ENCODE measurements at places on chromosomes 11 and 22. TPM values are rescaled to one million over a fixed set of nuclear protein-coding genes. Genes with fewer than 3 reads are reported as not detected.

The RAB39A gene
- polyA plus RNA-seq = not detected

The MAJIN gene
- not detected for polyA plus RNA-seq

DNA sequence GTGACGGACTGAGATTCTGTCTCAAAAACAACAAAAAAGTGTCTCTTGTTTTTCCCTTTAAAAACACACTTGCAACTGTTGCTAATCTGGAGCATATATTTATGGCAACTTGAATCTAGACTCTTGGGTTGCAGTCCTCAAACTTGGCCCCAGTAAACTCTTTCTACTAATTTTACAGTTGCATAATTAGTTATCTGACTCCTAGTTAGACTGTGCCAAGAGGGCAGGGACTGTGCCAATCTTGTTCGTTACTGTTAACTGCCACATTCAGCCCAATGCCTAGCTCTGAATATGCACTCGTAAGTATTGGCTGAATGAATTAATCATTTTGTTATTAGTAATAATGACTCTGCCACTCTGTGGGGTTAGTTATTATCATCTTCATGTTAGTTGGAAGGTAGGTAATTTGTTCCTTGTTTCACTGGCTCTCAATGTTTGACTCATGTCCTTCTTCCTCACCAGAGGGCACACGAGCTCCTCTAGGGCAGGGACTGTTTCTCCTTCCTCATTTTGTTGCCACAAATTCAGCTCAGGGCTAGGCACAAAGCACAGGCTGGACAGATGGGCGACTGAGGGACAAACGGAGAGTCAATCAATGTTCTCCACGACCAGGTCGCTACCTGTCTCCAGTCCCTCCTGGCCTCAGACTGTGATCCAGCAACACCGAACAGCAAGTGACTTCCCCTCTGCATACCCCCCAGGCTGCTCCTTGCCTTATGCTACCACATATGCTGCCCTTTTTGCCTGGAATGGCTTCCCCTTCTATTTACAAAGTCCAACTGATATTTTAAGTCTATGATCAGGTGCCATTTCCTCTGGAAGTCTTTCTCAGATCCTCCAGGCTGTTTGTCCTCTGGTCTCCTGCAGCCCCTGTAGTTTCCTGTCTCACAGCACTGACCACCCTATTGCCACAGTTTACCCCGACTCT, 9.0 kb downstream of the CLPB start:
- DNase-seq = no peak

- DNase-seq = no peak
Observed at GRCh38 chr11:32244453-32244852, 153.6 kb downstream of the RCN1 start.

DNA sequence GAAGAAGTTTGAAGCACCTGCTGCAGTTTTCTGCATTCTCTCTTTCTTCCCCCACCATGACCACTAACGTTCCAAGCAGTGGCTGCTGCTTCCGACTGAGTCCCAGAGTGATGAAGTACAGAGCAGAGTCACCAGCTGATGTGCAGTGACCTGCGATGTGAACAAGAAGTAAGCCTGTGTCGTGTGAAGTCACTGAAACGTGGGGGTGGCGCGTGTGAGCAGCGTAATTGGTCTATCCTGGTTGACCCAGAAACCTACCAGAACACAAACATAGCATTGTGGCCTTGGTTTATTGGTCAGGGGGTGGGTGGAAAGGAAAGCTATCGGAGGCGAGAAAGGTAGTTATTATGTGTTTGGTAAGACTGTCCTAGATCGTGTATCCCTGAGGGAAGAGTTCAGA, 3.5 kb downstream of the KRTAP5-7 start:
- no peak for DNase-seq

DNA sequence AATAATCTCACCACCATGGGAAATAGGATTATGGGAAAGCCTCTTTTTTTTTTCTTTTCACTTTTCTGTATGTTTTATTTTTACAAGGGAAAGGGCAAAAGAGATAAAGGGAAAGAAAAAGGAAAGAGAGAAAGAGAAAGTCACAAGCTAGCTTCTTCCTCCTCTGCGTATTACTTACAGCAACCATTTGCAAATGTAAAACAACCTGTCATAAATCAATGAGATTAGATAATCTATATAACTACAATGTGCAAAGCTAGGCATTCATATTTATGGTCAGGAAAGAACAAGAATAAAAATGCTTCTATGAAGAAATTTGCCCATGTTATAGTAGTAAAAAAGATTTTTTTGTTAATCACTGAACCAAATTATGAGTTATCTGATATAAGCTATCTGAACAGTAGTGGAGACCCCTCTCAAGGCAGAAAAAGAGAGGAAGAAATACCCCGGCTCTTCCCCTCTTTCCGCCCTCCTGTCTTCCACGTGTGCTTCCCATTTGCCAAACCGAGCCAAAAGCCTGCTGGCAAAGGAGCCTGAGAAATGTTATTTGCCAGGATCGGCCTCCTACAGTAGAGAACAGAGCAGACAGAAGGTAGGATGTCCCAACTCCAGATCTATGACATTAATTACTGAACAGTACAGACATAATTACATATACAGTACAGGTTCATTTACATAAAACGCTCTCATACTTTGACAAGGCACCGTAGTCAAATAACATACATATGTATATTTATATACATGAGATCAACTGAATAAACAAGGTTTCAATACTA, 50.2 kb downstream of the ARHGAP32 start:
- no peak for DNase-seq

All from foreskin keratinocyte (primary cell).